ENCODE measurements at places on chromosomes 12 and 14.

- DNase-seq: no peak
Observed at GRCh38 chr14:99175331-99176155, 96.5 kb downstream of the BCL11B start.

GRCh38 chr12:6329703-6330064, 12.2 kb downstream of the TNFRSF1A start:
- no peak for DNase-seq

DNA sequence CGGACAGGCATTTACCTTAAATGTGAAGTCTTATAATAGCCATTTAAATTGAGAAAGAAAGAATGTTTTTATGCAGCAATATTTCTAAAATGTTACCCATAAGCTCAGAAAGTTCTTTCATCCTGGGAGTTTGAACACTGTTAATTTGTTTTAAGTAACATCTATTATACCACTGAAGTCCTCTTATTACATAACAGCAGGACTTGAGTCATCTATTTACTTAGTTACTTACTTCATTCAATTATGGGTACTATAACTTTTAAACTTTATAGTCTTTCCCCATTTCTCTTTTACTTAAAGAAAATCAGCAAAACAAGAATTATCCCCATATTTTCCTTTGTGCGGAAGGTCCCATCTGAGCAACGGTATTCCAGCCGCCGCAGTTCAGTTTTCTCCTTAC, 473.1 kb downstream of the ETNK1 start:
- DNase-seq: no peak

DNA sequence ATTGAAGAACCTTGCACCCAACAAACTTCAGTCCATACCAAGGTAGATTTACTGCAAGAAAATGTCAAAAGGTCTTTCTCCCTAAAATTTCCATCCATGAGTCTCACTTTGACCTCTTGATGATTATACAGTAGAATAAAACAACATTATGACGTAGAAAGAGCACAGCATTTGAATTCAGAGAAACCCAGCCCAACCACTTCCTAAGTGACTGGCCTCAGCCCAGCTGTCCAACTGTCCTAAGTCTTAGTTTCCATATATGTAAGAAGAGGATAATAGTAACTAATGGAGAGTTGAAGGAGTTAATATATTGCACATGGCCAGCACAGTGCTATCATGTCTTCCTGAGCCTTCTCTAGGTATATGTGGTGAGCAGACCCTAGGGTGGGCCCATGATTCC, 41.0 kb upstream of the NELL2 start:
- no peak for DNase-seq

DNA sequence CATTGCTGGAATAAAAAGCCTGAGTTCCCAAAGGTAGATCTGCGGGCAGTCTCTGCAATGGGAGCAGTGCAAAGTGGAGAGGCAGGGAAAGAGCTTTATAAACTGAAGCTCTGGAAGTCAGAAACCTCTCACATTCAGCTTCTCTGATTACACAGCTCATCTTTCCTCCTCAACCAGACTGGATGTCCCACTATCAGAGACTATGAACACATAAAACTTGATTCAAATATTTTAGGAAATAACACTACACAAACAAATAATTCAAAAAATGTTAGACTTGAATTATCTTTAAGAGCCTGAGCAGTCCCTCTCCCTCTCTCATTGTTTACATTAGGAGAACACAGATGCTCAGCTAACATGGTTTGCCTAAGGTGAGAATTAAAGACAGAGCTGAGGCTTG, 72.9 kb downstream of the DENND5B start:
- DNase-seq: no peak

GRCh38 chr12:12616512-12617310, 5.0 kb downstream of the CREBL2 start:
- DNase-seq: no peak

- DNase-seq: peak; percentile 74
Observed at GRCh38 chr14:105142651-105143450, 25.7 kb downstream of the JAG2 start.

DNA sequence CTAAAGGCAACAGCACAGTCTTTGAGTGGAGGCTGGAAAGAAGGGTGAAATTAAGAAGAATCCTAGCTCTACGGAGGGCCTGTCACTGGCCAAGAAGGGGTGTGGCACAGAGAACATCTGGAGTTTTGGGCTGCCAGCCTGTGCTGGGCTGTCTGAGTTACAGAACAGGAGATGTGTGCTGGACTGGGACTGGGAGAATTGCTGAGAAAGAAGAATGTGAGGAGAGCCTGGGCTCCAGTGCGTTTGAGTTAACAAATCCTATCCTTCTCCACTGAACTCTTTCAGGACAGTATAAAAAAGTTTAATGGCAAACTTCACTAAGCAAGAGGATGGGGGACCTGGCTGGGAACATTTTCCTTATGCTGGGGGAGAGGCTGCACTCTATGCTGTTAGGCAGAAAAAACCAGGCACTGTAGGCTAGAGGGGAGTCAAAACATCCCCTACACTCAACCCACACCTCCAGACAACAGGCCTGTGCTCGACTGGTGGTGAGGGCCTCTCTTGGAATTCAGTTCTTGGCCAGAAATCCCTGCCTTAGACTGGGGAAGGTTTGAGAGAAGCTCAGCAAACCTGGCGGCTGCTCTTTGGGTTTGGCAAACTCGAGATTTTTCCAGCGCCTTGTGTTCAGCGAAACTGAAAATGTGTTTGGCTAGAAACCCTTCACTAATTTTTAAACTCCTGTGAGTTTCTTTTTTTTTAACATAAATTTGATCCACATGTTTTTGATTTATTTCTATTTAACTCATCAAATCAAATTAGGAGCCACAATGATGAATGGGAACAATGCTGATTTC, 217.3 kb downstream of the MON2 start:
- peak; percentile 78 for DNase-seq

DNA sequence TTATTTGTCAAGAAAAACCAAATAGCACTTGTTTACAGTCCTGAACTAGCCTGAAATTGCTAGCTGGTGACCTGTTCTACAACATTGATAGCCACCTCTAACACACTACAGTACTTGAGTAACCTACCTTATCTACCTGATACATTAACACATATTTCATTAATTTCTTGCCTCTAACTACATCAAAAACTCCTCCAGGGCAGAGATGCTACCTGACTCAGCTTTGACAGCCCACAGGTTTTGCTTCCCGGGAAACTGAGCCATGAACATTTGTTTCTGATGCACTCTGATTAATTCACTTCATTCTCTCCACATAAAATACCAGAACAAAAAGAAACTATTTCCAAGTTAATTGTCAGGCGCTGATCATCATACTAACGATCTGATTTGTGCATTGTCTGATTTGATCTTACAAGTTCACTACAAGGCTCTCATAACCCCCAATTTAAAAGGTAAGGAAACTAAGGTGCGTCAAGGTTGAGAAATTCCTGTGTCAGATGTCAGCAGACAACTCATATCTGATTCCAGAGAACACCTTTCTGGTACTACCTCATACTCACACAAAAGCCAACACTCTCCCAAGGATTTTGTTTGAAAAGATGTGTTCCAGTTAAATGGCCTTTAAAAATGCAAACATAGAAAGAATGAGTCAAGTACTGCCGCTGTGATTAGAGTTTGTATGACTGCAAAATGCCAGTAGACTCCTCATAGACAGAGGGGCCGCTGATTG, 768.7 kb downstream of the BCL11B start:
- DNase-seq: no peak

GRCh38 chr12:20631711-20632110, 63.4 kb upstream of the SLCO1C1 start:
- no peak for DNase-seq

- DNase-seq: no peak
Observed at GRCh38 chr14:65948302-65948701, 535.8 kb downstream of the FUT8 start.

DNA sequence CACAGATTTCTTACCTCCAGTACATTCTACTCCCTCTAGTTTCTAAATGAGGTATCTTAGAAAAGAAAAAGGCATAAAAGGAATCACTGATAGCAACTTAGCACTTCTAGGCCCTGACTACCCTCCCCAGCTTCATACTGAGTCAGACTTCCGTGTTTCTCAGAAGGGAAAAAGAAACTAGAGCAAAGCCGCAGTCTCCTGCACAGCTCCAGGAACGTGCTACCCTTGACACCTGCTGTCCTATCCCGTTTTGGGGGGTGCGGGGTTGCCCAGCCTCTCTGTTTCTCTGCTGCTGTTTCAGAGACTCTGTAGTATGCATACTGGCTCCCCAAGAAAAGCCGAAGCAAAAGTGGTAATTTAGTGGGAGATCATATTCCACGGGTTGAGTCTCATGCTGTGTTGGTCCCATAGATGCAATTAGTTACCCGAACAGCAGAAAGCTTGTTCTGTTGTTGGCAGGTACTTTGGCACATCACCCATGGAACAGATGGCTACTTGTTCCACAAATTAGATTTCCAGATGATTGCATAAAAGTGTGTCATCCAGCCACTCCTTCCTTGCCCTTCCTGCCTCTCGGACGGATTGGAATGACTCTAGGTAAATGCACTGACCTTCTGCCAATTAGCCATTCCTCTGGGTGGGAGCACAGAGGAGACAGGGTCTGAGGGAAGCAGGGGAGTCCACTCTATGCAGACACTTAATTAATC, 438.1 kb downstream of the FUT8 start:
- DNase-seq: no peak

- no peak for DNase-seq
Observed at GRCh38 chr12:106248846-106249371, 1.1 kb upstream of the CKAP4 start.

- DNase-seq: no peak
Observed at GRCh38 chr14:70149596-70150165, 39.1 kb downstream of the SLC8A3 start.

- DNase-seq: no peak
Observed at GRCh38 chr12:87953256-87953860, 75.8 kb downstream of the C12orf50 start.

DNA sequence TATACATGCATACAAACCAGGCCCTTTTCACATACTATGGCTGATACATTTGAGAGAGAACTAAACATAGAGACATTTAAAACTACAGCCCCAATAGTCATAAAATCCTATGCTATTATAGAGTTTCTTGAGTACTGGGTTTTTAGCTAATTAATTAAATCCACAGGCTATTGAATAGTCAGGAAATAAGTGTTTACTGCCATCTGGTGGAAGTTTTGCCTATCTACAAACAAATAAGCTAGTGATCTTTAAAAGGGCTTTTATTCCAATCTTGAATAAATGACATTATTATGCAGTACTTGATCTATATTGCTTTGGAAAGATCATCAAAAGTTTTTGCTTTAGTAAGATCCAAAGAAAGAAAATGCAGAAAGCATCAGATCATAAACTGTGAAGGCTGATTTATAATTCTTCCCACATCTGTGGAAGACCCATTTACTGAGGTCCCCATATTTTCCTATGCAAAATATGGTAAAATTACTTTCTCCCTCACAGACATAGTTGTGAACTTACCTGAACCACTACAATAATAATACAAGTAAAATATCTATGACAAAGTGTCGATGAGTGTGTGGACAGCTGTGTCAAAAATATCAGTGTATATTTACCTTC, 131.3 kb downstream of the ITPR2 start:
- DNase-seq: no peak

- DNase-seq: no peak
Observed at GRCh38 chr12:91317306-91317705, 134.7 kb upstream of the DCN start.

GRCh38 chr12:104510145-104510872, 53.6 kb downstream of the CHST11 start:
- DNase-seq: no peak

GRCh38 chr12:56375598-56376434, 13.2 kb upstream of the APOF start:
- DNase-seq: peak; percentile 42

DNA sequence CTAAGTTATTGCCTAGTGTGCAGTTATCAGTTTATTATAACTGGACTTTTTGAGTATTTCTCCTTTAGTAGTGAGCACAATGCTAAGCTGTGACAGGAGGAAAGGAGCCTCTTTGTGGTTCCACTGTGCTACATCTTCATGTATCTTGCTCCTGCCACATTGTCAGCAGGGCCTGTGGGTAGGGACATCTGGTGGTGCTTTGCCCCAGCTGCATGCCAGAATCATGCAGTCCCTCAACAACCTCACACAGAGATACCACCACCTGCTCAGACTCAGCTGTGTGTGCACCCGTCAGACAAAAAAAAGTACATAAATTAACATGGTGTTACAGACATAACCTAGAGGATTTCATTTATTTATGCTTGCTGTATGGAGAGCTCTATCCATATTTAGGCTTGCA, 51.1 kb downstream of the MIS18BP1 start:
- no peak for DNase-seq

GRCh38 chr12:104219361-104219892, 3.8 kb downstream of the TXNRD1 start:
- DNase-seq: no peak

- DNase-seq: no peak
Observed at GRCh38 chr14:93582516-93582915, 151.8 kb downstream of the UNC79 start.
